NCI-H524 (cell line): ENCODE measurements at places on chromosomes 6 and 20.

DNA sequence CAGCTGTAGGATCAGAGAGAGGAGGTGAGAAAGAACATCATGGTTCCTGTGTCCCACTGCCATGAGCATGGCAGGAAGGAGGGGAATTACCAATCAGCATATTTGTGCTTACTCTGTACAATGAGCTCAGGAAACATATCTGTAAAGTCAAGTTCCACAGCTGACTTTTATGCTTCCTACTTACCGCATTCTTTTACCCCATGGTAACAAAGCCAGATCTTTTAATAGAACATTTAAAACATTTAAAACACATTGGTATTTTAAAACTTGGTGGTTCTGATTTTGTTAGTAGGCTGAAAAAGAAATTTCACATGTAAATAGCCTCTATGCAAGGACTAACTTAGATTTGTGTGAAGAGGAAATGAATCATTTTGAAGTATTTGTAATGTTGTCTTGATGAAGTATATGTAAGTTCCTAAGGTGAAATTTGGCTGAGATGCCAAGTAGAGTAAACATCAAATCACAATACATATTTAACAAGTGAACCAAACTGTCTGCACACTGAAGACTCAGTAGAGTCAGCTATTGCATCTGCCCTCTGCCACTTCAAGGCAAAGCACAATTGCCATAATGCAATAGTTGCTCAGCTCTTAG, 114.7 kb downstream of the GJA10 start:
- DNase-seq: no peak

- peak; percentile 5 for DNase-seq
Measured at GRCh38 chr6:5580736-5581581, 319.6 kb downstream of the FARS2 start.

- no peak for DNase-seq
Measured at GRCh38 chr20:17849138-17849900, 119.3 kb downstream of the SNX5 start.

DNA sequence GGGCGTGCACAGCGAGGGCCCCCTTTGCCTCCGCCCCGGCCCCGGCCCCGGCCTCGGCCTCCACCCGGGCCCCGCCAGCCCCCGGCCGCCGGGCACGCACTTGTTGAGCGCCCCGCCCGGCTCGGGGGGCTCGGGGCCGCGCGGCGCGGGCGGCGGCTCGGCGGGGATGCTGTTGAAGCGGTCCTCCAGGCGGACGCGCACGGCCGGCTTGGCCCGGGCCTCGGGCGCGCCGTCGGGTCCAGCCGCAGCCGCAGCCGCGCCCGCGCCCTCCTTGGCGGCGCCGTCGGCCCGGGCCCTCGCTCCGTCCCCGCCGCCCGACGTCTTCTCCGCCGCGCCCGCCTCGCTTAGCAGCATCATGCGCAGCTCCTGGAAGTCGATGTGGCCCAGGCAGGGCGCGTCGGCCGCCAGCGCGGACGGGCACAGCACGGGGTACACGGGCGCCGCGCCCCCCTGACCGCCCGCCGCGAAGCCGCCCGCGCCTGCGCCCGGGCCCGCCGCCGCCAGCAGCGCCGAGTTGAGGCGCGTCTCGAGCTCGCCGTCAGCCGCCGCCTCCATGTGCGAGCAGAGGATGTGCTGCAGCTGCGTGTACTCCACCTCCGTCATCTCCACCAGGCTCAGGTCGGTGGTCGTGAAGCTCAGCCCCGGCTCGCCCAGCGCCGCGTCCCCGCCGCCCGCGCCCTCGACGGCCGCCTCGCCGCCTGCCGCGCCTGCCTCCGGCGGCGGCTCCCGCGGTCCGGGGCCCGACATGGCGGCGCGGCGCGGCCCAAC, 514 bp downstream of the TCFL5 start:
- no peak for DNase-seq

DNA sequence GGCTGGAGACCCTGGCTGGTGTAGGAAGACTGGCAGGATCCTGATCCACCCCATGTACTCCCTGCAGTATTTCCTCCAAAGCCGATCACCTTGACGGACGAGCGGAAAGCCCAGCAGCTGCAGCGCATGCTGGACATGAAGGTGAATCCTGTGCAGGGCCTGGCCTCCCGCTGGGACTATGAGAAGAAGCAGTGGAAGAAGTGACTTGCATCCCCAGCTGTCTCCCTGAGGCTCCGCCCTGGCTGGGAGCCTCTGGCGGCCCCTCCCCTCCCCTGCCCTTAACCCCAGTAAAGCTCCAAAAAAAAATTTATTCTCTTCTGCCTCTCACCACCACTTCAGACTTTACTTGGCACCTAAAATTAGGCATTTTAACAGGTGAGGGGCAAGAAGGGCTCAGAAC, 7.0 kb downstream of the COX4I2 start:
- peak; percentile 71 for DNase-seq

DNA sequence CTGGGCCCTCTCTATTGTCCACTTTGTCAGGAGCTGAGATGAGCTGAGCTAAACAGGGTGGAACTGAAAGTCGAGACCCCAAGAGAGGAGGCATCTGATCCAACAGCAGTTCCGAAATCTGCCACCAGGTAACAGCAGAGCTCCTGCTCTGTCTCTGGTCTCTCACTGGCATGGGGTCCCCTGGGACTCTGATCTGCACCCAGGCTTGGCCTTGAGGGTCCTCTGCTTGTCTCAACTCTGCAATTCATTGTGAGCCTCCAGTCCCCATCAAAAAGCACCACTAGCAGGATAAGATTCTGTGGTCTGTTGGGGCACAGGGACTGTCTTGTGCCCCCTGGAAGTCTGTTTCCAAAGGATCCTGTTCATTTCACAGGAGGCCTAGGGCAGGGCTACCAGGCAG, 62.5 kb upstream of the TOP1 start:
- peak; percentile 33 for DNase-seq
